ENCODE measurements at places on chromosomes 1 and 21.

DNA sequence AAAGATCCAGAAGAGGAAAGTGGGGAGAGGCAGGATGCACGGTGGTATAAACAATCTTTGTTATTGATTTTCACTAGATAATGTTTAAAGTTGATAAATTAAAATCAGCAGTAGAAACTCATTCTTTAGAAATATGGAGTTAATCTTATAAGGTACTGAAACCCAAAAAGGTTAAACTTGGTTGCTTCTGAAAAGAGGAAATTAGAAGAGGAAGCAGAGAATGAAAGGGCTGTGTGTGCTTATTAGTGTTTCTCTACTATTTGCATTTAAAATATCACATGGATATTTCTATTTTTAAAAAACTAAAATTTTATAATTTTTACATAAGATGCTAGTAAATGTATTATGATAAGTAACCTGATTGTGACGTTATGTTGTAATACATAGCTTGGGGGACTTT is 24.4 kb downstream of the C1orf141 start:
- DNase-seq = no peak

DNA sequence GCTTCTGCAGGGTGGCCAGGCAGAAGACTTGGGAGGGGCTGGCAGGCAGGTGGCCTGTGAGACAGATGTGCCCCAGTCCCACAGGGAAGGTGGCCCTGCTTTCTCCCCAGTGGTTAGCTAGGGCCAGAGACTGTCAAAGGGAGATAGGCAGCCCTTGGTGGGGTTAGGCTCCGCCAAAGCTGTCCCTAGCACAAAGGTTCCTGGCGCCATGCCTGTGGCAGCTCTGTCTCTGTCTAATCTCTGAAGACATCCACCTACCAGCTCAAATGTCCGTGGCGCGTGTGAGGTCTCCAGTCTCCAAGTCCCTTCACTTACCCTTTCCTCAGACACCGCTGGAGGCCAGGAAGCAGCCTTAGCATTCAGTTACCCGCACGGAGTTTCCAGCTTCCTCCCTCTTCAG is 17.7 kb downstream of the TCP10L start:
- DNase-seq = no peak

DNA sequence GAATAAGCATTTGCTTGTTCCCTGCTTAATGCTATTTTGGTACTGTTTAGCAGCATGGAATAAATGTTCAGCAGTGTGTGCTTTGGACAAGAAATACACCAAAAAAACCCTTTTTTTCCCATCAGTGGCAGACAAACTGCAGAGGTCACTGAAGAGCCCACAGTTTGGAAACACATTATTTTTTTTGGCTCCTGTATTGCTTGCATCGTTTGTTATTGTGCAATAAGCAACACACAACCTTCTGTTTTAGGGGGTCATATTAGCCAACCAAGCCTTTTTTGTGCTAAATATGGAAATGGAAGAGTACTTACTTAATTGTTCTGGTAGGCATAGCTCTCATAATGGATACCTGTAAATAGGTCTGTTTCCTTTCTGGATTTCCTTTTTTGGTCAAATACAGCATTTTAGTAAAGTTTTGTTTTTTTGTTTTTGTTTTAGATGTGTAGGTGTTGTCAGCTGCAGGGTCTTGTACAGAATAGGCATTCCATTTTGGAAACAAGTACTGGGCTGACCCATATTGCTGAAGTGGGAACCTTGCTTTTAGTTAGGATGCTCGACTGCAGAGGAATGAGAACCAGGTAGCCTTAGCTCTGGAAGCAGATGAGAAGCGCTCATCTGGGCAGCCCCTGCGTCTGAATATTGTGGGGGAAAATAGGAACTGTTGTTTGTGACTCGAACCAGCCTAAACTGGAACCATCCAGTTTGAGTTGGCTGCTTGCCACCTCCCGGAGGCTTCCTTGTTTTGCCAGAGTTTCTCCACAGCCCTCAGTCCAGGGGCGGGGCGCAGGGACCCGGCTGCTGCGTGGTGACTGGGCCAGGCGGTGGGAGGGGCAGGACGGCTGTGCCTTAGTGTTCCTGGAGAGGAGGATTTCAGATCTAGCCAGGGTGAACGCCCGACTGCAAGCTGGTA is 38.4 kb downstream of the SPEN start:
- peak; percentile 92 for DNase-seq

DNA sequence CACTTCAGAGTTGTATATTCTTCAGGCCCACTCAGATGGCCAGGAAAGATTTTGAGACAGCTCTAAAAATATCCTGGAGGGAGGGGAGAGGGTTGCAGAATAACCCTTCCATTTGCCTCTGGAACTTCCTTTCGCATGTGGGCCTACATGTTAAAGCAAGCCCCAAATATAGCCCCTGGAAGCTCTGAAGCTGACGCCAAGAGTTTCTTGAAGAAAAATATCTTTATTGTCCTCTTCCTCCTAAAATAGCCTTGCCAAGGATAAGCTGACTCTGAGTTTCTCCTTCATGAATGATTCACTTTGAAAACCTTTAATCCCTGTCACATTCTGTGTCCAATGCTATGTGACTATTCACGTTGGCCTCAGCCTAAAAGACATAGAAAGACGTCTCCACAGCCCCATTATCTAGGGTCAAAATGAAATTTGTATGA is 6.4 kb downstream of the C1orf116 start:
- DNase-seq = no peak

- no peak for DNase-seq
Observed at GRCh38 chr1:17599954-17600300, 60.4 kb downstream of the ARHGEF10L start.

DNA sequence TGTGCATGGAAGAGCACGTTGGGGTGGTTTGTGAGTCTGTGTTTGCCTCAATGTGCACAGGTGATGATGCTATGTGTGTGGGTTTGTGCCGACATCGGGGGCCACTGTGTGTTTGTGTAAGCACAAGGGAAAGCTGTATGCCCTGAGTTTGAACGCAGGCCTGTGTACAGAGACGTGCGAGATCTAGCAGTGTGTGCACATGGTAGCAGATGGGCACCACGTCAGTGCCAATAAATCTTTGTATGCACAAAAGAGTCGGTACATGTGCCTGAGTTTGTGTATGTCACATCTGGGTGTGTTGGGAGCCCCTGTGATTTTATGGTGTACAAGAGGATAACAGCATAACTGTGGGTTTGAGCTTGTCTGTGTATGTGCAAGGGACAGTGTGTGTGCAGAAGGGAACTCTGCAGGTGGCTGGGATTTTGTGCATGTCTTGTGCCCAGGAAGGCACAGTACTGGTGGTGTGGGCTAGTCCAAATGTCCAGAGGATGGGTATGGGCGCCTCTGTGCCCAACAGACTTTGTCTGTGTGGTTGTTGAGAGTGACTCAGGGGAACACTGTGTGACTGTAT is 32.0 kb upstream of the WASF2 start:
- DNase-seq = no peak

- DNase-seq = no peak
Observed at GRCh38 chr1:16396591-16396990, 29.5 kb downstream of the SZRD1 start.

DNA sequence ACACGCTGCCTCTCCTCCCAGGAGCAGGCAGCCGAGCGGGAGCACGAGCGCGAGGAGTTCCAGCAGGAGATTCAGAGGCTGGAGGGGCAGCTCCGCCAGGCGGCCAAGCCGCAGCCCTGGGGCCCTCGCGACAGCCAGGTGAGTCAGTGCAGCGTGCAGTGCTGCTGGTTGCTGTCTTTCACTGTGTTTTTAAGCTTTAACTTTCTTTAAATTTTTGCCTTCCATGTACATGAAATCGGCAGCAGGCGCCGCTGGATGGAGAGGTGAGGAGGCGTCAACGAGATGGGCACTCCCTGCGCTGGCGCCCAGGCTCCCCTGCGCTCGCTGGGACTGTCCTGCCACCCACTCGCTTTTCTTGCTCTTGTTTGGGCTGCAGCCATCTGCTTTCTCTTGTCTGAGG is 60.7 kb upstream of the DIP2A start:
- DNase-seq = no peak

DNA sequence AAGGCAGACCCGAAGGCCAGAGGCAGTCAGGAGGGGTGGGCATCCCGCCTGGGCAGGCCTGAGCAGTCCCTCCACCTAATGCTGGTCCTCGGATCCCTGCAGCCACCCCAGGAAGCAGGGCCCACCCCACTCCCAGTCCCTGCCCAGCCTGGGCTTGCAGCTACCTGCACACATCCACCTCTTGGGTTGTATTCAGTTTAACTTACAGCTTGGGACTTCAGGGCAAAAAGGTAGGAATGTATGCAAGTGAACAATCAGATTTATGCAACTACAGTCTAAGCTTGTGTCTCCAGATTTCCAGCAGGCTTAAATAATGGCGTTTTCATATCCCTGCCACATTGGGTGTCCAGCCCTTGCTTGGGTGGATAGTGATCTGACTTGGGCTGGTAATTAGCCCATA is 17.4 kb downstream of the LDLRAP1 start:
- DNase-seq = no peak

DNA sequence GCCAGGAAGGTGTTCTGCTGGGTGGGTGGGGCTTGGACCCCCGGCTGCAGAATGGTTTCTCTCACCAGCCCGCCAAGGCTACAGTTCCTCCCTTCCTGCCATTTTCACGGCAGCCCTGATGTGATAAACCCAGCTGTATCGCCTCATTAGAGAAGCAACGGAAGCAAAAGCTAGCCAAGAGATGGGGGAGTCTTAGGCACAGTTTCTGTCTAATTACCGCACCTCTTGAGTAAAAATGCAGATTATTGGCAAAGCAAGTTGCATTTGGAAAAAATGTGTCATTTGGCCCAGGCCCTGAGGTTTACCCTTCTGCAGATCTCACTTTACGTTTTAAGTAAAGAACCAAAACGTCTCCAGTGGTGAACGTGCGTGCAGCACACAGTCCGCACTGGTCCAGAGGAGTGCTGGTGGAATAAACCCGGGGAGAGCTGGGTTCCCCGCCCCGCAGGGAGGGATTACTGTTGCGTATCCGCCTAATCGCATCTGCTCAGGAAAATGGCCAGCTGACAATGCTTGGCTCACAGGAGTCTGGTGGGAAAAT is 109.9 kb downstream of the GALNT2 start:
- peak; percentile 48 for DNase-seq

DNA sequence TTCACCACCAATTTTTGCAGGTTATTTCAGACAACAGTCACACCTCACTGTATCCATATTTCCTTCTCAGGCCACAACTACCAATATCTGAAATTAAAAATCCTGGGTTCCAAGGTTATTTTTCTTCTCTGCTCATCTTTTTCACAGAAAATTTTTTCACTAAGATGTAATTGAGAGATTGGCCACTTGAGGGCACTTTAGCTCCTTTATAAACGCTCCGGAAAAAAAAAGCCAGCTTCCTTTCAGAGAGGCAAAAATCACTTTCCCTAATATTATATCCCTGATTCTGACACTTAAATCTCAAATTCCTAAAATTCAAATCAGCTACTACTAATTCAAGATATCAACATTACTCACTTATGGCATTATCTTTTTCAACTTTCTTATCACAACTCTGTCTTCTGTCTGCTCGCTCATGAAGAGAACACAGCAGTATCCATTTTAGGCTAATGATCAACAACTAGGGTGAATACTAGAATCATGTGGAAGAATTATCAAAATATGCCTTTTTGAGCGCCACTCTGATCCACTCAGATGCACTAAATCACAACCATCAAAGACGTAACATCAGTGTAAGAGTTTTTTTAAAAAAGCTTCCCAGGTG is 101.4 kb upstream of the RGS1 start:
- DNase-seq = no peak

- no peak for DNase-seq
Observed at GRCh38 chr1:44380666-44381177, 24.3 kb upstream of the RNF220 start.

- no peak for DNase-seq
Observed at GRCh38 chr1:60311838-60312237, 238.3 kb upstream of the C1orf87 start.

- no peak for DNase-seq
Observed at GRCh38 chr21:34223376-34223775, 140.4 kb upstream of the KCNE2 start.

GRCh38 chr1:21630571-21631343 is 38.4 kb downstream of the RAP1GAP start:
- no peak for DNase-seq

- DNase-seq = no peak
Observed at GRCh38 chr21:39655589-39655988, 42.8 kb downstream of the B3GALT5 start.

DNA sequence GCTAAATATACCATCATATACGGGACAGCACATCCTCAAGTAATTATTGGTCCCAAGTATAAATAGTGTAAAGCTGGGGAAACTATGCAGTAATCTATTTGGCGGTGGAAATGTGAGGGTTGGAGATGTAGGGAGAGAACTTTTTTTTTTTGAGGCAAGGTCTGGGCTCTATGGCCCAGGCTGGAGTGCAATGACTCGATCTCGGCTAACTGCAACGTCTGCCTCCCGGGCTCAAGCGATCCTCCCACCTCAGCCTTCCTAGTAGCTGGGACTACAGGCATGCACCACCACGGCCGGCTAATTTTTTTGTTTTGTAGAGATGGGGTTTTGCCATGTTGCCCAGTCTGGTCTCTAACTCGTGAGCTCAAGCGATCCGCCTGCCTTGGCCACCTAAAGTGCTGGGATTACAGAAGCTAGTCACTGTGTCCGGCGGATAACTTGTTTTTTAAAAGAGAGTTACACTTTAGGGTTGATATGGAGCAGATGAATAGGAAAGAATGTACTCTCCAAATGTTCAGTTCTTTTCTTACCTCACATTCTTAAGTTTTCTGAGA is 1.9 kb downstream of the IFT25 start:
- DNase-seq = no peak

- no peak for DNase-seq
Observed at GRCh38 chr1:21865943-21866706, 54.1 kb downstream of the LDLRAD2 start.

DNA sequence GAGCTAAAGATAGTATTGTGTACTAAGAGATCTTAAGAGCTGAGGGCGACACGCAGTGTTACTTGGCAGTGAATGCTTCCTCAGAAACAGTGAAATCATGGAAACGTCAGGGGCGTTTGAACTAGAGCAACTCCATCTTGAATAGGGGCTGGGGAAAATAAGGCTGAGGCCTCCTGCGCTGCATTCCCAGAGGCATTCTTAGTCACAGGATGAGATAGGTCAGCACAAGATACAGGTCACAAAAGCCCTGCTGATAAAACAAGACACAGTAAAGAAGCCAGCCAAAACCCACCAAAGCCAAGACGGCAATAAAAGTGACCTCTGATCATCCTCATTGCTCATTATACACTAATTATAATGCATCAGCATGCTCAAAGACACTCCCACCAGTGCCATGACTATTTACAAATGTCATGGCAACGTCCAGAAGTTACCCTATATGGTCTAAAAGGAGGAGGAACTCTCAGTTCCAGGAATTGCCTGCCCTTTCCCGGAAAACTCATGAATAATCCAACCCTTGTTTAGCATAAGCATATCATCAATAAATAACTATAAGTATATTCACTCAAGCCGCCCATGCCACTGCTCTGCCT is 37.5 kb upstream of the FMN2 start:
- no peak for DNase-seq

DNA sequence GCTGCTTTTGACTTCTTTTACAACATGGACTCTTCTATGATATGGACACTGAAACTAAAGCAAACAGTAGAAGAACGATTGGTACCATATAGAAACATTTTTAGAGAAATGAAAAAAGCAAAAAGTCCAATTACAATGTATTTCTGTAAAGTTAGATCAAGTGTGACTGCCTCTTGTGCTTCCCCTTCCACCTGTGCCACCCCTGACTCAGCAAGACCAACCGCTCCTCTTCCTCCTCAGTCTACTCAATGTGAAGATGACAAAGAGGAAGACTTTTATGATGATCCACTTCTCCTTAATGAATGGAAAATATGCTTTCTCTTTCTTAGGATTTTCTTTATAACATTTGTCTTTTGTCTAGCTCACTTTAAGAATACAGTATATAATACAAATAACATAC is 66.9 kb downstream of the PHTF1 start:
- DNase-seq = no peak
